Activated naive CD4-positive, alpha-beta T cell (primary cell): ENCODE measurements at places on chromosomes 1 and 21.

- no peak for DNase-seq
These were observed 7.6 kb downstream of the OLIG2 start for GRCh38 chr21:33033094-33033951.

- no peak for DNase-seq
These were observed 22.3 kb upstream of the SPSB1 start for GRCh38 chr1:9270290-9270883.

GRCh38 chr1:240001177-240001740, 90.4 kb upstream of the FMN2 start:
- no peak for DNase-seq

DNA sequence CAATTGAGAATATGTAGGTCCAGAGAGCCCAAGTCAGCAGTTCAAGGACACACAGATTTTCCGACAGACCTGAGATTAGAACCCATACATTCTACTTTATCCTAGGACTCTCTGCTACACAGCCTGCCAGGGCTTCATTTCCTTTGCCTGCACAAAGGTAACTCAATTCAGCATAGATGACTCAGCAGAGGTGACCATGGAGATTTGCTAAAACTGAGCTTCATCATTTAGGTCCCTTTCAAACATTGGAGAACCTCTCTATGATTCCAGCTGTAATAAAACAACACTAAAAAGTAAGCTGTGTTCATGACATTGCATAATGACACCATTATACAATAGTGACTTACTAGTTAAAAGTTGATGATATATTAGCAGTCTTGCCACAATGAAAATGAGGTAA, 22.2 kb downstream of the DAB1 start:
- DNase-seq, result no peak

DNA sequence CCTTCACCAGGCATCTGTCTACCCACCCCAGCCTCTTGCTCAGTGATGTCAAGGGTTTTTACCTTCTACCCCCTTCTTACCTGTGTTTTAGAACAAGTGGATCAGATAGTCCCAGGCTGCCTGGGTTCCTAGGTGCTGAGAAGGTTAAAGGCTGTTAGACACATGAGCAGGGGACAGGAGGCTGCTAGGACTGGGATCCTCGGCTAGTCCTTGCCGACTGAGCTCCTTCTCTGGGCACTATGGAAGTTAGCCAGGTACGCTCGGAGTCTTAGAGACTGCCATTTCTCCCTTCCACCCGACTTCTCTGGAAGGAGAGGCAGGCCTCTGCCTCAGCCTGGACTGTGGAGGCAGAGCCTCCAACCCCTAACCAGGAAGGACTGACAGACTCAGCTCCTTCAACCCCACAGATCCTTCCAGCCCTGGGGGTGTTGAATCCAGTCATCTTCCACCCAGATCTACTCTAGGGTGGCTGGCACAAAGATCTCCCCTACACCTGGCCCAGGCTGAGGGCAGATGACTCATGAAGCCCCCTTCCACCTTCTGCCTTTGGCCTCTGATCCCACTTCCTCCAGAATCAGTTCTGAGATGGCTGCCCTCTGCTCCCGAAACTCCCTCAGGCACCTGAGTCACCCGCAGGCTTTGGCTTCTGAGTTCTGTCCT, at the start of gene DYNLT4:
Gene DYNLT4 (minus strand): TSS at position 648 of the 660 bp plus-strand sequence. CDS start 683 bp downstream, outside the sequence.
- DNase-seq, result no peak

DNA sequence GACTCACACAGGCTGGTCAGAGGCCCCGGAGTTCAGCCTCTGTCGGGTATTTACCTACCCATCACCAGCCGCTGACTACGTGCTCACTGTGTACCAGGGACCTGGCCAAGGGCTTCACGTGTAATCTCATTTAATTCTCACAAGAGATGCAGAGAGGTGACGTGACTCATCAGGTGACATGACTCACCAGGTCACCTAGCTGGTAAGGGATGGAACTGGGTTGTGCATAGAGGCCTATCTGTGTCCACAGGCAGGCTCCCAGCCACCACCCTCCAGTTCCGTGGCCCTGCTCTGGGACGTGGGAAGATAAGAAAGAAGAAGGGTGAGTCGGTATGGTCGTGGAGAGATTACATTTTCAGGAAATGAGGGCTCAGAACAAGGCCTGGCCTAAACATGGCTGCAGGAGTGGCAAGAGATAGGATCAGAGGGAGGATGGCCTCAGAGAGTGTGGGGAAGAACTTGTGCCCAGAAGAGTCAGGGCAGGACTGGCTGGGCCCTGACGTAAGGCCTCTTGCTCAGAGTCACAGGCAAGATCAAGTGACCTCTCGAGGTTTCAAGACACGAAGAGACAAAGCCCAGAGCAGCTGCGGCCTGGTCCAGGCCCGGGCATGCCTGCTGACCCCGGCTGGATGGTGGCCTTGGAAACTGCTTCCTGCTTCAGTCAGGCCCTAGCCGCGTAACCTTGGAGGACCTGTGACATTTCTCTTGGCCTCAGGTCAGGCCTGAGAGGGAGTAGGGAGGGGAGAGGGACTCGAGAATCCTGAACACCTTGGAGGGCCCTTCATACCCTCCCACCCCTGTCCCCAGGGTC, 52.7 kb upstream of the WASF2 start:
- no peak for DNase-seq

DNA sequence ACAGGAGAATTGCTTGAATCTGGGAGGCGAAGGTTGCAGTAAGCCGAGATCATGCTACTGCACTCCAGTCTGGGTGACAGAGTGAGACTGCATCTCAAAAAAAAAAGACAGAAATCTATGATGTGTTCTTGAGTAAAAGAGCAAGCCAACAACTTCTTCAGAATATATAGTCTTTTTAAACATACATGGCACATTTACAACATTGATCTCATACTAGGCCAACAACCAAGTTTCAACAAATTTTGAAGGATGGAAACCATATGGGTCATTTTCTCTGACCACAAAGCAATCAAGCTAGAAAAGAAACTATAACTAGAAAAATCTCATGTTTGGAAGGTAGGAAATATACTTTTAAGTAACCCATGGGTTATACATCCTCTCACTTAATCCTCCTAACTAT, 38.3 kb downstream of the PAFAH2 start:
- no peak for DNase-seq

- no peak for DNase-seq
These were observed 236.9 kb upstream of the NRIP1 start for GRCh38 chr21:15301736-15302135.

- no peak for DNase-seq
These were observed 30.5 kb upstream of the PIK3CD start for GRCh38 chr1:9621032-9621431.

GRCh38 chr1:80566123-80566522, 1234.6 kb upstream of the ADGRL2 start:
- no peak for DNase-seq

DNA sequence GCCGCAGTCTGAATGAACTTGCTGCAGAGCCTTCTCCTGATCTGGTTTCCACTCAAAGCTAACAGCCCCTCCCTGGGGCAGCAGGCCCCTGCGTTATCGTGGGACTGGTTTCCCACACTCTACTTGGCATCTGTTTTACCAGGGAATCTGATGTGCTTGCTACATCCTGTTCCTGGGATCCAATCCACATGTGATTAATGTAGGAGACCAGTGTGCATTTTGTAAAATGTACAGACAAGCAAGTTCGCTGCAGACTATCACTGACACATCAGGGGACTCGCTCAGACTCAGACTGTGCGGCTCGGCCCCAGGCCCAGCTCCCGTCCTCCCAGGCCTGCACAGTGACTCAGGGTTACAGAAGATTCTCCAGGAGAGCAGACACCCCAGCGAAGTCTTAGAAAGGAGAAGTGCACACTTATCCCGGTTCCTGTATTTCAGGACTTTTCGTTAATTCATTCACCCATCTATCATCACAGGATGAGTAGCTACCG, 340.1 kb downstream of the MATN1 start:
- no peak for DNase-seq

GRCh38 chr1:52482326-52483004, 70.4 kb downstream of the TUT4 start:
- DNase-seq, result no peak

- DNase-seq, result no peak
These were observed 112.3 kb downstream of the PRRX1 start for GRCh38 chr1:170776252-170776651.

DNA sequence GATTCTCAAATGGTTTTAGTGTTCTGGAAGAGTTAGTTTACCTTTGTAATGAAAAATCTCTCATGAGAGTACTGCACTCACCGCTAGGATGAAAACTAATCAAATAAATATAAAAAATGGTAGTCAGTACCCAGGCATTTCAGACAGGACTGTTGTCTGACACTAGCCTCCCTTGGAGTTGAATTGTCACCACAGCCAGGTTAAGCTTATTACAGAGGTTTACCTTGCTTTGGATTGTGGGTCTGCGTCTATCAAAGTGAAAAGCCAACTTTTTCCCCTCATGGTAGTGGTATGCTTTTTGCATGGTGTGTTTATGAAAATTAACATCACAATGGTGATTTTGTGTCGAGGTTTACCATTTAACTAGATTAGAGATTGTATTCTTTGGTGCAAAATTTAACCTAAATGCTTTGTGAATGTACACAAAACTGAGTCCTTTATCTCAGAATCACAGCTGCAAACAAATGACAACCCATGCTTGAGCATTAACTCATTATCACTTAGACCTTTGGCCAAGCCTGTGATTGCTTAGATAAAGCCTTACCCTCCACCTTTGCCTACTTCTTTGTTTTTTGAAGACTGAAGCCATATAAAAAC, 20.1 kb downstream of the RAP1A start:
- DNase-seq, result no peak

GRCh38 chr1:229001467-229002011, 266.3 kb downstream of the RHOU start:
- DNase-seq, result no peak

DNA sequence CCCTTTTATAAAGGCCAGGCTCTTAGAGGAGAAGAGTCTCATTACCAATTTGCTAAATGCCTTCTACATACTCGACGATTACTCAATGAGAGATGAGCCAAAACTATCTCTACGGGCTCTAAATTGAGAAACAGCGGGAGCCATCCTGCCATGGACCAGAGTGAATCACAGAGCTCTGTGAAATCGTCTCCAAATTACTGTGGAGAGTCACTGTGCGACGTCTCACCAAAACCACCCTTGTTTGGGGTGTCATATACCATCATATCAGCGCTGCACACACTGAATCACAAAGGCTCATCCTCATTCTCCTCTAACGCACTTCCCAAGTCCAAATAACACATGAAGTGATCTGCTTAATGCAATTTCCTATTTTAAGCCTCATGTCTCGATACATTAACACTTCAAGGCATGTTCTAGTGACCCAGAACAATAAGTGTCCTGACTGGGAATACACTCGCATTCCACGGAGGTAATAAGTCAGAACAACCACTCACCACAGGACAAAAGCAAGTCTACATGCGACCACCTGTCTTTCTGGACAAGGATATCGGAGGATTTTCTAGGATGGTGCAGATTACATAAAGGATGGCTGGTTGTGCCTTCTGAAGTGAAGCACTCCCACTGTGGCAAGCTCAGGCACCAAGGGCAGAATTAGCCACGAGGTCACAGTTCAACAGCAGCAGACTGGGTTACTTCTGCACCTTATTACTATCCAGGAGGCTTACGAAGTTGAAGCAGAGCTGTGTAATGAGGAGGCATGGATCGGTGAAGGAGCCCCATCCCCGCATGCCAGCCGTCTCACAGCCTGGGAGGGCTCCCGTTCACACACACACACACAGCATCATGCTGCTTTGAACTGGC, 44.3 kb downstream of the NID1 start:
- DNase-seq, result no peak

GRCh38 chr1:78688697-78689096, 39.1 kb downstream of the IFI44 start:
- DNase-seq, result no peak

GRCh38 chr1:45722809-45723208, 27.6 kb downstream of the IPP start:
- DNase-seq, result no peak

DNA sequence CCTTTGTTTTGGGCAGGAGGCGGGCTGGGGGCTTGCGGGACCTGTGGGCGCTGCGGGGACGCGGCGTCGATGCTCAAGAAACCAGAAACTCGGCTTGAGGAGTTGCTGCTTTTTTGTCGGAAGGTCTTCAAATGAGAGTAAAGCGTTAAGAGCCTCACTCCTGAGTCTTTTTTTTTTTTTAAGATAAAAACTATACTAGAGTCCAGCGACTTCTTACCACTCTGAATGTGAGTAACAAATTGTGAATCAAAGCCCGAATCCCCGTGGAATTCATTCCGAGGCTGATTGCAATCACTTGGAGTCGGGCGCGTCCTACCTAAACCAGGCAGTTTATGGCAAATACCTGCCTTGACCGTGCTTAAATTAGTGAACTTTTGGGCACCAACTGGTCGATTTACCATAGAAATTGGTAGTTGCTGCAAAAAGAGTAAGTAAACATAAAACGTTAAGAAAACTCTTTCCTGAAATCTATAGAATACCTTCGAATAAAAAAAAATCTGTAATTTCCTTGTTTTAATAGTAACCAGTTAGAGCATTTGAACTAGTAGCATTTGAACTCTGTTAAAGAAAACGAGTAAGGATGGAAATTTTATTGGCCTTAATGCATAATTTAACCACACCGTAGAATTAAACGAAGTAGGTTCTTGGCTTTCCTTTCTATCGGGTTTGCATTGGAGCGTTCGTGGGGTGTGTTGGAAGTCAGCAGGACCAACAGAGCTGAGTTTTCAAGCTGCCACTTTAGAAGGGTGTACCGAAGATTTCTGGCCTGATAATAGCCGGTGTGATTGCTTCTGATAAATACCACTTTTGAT, 769 bp downstream of the GPSM2 start:
- DNase-seq, result no peak

DNA sequence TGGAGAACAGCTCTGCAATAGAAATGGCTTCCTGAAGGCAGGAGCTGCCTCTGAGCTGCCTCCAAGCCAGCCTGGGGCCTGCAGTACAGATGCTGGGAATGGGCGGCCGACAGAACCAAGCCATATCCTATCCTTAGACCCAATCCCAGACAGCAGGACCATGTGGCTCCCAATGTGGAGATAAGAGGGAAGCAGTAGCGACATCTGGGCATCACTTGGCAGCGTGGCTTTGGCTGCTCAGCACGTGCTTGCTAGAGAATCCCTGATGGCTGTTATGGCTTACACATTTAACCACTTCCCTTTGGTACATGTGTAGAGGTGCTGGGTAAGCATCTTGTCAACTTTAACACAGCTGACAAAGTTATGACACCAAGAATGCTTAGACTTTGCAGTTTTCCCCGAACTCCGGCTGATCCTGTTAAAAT, 87.7 kb downstream of the MAN1C1 start:
- peak; percentile 19 for DNase-seq

- no peak for DNase-seq
These were observed 117.5 kb upstream of the HOOK1 start for GRCh38 chr1:59697150-59697800.

- no peak for DNase-seq
These were observed 4.7 kb downstream of the IRF6 start for GRCh38 chr1:209800984-209801834.

- no peak for DNase-seq
These were observed 28.3 kb downstream of the CAPZB start for GRCh38 chr1:19456968-19457441.
